Right renal cortex interstitium (tissue), 3 donors: ENCODE measurements at places on chromosomes 5 and 9. TPM values are rescaled to one million over a fixed set of nuclear protein-coding genes. Genes with fewer than 3 reads are reported as not detected.

DNA sequence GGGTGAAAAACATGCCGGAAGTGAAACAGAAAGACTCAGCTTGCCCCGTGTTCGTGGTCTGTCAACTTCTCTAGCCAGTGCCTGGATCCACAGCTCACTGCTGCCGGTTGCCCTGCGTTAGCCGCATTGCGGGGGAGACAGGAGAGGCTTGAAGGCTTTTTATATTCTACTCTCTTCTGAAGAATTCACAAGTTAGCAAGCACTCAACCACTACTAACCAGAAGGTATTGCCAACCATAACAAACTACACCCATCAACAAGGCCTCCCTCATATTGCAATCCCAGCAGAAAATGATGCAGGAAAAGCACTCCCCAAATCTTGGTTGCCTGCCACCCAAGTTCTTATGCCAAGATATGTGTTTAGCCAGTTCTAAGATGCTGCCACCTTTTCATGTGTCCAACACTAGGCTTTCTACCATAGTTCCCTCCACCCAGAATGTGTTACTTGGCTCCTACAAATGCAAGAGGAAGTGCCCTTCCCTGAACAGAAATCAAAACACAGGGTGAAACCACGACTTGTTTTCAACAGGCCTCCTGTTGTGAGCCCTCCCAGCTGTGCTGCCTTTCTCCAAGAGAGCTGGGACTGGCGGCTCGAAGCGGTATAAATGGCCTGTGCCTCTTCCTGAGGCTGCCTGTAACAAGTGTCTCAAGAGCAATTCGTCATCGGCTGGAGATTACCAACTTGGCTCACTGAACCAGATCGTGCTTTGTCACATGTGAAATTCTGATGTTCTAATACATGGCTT, 129.0 kb downstream of the SNX18 start:
- DNase-seq, result no peak

DNA sequence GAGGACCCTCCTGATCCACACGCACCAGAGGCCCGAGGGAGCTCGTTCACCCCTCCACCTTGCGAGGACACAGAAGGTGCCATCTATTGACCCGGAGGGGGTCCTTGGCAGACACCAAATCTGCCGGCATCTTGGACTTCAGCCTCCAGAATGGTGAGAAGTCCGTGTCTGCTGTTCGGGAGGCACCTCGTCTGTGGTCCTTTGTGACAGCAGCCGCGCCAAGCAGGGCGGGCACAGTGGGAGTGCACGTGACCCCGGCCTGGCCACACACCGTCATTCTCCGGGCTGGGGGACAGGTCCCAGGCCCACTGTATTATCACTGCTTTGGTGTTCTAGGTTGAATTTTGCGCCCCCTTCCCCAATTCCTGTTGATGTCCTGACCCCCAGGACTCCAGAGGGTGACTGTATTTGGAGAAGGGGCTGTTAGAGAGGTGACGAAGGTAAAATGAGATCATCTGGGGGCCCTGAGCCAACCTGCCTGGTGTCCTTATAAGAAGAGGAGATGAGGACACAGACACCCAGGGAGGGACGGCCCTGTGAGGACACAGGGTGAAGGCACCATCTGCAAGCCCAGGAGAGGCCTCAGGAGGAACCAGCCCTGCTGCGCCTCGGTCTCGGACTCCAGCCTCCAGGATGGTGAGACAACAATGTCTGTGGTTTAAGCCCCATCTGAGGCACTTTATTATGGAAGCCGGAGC, 15.7 kb downstream of the LPCAT1 start:
- DNase-seq, result no peak

- DNase-seq, result no peak
Measured at GRCh38 chr5:113678924-113679575, 165.6 kb downstream of the YTHDC2 start.

GRCh38 chr9:79799691-79800335, 228.0 kb downstream of the TLE4 start:
- DNase-seq, result no peak

GRCh38 chr9:108087781-108088180, 598.2 kb upstream of the KLF4 start:
- DNase-seq, result no peak

GRCh38 chr9:109252291-109252690, 68.6 kb downstream of the EPB41L4B start:
- DNase-seq, result no peak

DNA sequence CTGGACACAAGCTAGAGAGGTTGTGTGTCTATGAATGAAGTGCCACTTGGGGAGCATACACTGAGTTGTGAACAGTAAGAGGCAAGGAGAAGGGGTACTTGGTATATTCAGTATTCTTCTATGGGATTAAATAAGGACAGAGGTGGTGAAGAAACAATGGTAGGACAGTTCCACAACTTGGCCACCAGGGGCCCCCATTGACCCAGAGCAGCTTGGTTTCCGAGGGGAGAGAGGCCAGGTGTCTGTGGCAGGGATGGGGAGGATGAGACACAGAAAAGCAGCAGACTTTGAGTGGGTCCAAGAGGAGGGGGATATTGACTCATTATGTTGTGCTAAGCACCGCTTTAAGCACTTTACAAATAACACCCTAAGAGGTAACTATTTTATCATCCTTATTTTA, 220.6 kb downstream of the MELK start:
- DNase-seq, result no peak

GRCh38 chr9:75299324-75299723, 211.0 kb downstream of the OSTF1 start:
- no peak for DNase-seq

GRCh38 chr9:85157772-85158171, 488.2 kb downstream of the NTRK2 start:
- no peak for DNase-seq

DAB2 gene
- polyA plus RNA-seq, result 216 TPM
